ENCODE measurements at places on chromosomes 6 and 20. TPM values are rescaled to one million over a fixed set of nuclear protein-coding genes. Genes with fewer than 3 reads are reported as not detected.

The ENPP5 gene
- total RNA-seq, result 0.45 TPM

The TBCC gene
- total RNA-seq, result 17.7 TPM

The PSORS1C1 gene
- total RNA-seq, result not detected

The SAMD5 gene
- not detected for total RNA-seq

DNA sequence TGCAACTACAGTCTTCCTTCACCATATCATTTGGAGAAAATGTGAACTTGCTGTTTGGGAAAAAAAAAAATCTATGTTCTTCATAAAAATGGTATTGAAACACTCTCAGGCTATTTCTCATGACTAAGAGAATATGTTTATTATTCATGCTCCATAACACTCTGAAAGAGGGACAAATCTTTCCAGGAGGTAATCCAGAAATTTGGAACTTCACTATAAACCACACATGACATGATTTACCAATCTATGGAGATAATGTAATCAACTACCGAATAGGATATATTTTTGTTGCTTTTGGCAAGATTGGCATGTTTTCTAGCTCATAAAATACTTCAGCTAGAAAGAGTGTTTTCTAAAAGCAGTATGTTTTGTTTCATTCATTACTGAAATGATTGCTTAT lies 56.3 kb downstream of the THEMIS start:
- no peak for ATAC-seq

- no peak for ATAC-seq
Measured at GRCh38 chr6:28648878-28649375, 123.2 kb downstream of the GPX5 start.

DNA sequence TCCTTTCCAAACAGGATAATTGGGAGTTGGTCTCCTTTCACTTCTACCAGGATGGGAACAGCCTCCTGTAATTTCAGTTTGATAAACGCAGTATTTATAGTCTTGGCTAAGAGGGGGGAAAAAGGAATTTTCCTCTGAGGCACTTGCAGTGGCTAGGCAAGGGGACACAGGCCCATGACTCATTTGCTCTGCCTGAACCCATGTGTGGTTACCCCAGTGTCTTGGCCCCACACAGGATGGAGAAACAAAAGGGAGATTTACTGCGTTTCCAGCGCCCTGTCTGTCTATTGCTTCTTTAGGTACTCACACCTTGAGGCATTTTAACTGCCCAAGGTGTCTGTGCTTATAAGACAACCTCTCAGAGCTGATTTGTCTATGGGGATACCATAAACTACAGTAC lies 74.8 kb upstream of the NEDD9 start:
- peak; percentile 56 for ATAC-seq
